ENCODE measurements at places on chromosomes 1 and 21.

GRCh38 chr21:45029298-45029947 lies 45.0 kb upstream of the ADARB1 start:
- DNase-seq: no peak

DNA sequence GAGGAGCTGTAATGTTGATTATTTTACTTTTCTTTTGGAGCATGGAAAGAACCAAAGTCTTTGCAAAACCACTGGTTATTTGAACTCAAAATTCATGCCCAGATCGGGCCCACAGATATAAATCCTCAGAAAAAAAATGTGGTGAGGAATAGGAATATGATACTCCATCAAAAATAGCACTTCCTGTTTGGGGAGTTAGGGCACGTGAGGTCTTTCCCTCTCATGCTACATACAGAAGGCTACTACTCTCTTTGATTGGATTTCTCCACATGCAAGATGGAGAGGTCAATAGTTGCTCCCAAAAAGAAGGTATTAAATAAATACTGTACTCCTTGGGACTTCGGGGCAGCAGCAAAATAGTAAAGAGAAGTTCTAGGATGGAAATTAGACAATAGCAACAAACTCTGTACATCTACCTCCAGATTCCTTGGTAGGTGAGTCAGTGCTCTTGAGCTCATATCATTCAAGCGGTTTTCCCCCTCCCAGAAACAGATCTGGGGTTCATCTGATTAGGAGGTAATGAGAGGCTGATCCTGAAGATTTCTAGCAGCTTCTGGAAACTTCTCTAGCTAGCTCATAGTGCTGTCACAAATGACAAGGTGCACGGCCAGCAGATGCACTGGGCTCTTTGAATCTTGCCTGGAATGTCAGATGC lies 47.1 kb downstream of the SLC9C2 start:
- DNase-seq: peak; percentile 28

DNA sequence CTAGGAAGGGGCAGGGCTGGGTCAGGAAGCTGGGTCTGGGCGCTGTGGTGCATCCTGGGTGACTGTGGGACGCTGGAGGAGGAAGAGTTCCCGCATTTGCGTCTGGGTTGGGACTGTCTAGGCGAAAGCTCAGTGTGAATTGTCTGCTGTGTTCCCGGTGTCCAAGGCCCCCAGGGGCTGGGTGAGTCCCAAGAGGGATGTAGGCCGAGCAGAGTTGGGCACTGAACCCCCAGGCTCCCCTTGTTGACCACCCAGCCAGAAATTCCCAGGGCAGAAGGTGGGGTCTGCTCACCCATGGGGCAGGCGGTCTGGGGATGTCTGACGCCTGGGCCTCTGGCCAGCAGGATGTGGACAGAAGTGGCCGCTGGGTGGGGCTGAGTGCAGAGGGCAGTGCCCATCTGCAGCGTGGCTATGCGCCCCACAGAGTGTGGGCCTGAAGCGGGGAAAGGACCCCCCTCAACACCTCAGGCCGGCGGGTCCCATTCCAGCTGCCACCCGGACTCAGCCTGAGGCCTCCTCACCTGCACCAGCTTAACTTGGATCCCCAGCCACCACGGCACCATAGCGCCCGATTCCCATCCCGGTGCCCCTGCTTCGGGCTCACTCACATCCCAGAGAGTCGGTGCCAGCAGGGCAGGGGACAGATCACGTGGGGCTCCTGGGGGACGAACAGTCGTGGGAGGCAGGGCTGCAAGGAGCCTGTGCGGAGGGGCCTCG lies 37.0 kb upstream of the POFUT2 start:
- DNase-seq: peak; percentile 49

DNA sequence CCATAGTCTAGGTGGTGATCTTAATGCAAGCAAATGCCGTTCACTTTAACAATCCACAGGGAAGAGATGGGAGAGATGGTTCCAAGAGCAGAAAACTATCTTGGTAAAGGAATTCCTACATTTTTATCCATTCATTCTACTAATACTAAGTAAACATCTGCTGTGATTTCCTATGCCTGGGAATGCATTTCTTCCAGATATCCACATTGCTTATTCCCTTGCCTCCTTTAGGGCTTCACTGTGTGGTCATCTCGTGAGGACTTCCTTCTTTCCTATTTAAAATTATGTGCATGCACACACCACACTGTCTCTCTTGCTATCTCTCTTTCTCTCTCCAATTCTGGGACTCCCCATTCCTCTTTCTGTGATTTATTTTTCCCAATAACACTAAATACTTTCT lies 199.0 kb upstream of the C1orf105 start:
- no peak for DNase-seq

GRCh38 chr1:41712081-41712480 lies 206.6 kb downstream of the HIVEP3 start:
- no peak for DNase-seq

- DNase-seq: no peak
Measured at GRCh38 chr1:4678066-4678717, 23.8 kb downstream of the AJAP1 start.

DNA sequence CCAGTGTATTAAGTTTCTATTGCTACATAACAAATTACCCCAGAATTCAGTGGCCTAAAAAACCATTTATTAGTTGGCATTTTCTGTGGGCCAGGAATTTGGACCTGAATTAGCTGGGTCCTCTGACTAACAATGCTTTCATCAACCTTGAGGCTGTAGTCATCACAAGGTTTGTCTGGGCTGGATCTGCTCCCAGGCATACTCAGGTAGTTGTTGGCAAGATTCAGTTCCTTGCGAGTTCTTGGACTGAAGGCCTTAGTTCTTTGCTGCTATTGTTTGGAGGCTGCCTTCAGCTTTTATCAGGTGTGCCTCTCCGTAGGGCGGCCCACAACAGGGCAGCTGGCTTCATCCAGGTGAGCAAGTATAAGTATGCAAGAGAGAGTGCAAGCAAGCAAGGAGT lies 31.4 kb upstream of the DEPDC1 start:
- DNase-seq: peak; percentile 22

- peak; percentile 56 for DNase-seq
Measured at GRCh38 chr21:34736116-34736874, 67.5 kb downstream of the CLIC6 start.

DNA sequence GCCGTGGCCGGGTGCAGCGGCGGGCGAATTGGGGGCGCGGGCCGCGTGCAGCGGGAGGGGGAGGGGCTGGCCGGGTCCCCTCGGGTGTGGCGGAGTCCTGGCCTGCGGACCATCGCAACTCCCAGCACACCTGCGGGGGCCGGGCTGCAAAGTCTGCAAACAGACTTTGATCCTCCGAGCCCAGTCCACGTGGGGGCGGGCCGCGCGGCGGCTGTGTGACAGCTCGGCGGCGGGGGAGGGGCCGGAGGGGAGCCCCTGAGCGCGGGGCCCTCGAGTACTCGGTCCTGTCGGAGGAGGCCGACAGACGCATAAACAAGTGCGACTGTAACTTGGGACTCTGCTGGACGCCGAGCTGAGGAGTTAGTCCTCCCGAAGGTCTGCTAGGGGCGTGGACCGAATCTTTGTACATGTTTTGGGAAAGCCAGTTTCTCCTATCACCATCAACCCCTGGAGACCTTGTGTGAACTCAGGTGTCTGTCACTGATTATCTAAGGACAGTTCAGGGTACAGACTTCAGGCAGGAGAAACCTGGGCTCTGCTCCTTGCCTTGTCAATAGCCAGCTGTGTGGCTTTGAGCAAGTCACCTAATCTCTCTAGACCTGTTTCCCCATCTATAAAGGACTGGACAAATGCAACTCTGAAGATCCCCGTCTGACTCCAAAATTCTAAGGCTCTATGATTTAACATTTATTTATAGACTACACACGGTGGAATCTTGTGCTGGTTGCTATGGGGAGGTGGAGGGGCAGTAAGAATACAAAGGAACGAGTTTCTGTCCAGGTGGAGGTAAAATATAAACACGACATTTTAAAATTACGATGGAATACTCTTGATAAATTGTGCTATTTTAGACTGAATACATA lies 710 bp upstream of the SLC30A1 start:
- peak; percentile 69 for DNase-seq

DNA sequence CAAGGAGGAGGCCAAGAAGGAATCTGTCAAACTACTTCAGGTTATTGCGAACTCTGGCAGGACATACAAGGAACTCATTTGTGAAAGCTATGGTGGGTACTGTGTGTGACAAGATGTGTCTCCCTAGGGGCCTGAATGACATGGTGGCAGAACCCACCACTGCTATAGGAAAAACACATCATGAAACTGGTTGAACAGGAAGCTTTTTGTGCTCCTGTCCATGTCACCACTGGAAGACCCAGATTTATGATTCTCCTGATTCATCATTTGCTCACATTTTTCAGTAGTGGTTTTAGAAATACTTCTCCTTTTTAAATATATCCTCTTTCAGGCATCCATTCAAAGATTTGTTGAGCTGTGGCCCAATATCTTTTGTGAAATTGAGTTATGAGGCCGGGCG lies 23.6 kb downstream of the ARMH1 start:
- no peak for DNase-seq

- no peak for DNase-seq
Measured at GRCh38 chr1:157025385-157025784, 20.2 kb downstream of the ARHGEF11 start.

GRCh38 chr1:202568826-202569225 lies 141.4 kb downstream of the SYT2 start:
- no peak for DNase-seq

DNA sequence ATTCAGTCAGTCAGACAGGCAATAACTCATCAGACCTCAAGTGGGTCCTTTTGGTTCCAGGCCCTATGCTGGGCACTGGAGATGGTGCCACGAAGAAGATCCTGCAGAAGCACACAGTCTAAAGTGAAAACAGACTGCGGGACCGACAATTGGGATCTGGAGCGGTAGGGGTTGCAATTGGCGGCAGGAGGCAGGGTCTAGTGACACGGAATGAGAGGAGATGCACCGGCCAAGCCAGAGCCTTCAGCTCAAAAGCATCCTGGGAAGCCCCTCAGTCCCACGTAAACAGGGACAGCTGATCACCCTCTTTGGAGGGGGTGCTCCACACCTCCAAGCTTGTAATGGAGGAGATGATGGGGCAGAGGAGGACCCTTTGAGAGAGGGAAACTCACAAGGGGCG lies 56.2 kb downstream of the KLHDC7A start:
- DNase-seq: no peak

- DNase-seq: no peak
Measured at GRCh38 chr21:28387220-28387619, 605.5 kb downstream of the LTN1 start.

GRCh38 chr1:66930823-66931174 lies 6.0 kb downstream of the MIER1 start:
- no peak for DNase-seq

- no peak for DNase-seq
Measured at GRCh38 chr1:38303843-38304242, 257.2 kb upstream of the POU3F1 start.

GRCh38 chr1:20318971-20319370 lies 28.3 kb downstream of the VWA5B1 start:
- DNase-seq: peak; percentile 12

GRCh38 chr1:96808191-96808590 lies 86.6 kb downstream of the PTBP2 start:
- no peak for DNase-seq

Measured in ELR (cell line).